ENCODE measurements at places on chromosomes 2 and 18.

DNA sequence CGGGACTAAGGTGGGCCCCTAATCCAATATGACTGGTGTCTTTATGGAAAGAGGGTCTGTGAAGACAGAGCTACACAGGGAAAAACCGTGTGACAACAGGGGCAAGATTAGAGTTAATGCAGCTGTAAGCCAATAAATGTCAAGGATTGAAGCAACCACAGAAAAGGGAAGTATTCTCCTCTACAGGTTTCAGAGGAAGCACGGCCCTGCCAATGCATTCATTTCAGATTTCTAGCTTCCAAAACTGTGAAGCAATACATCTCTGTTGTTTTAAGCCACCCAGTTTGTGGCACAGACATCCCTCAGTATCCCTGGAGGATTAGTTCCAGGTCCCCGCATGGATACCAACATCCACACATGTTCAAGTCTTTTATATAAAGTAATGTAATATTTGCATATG lies 48.8 kb downstream of the SPP2 start:
- DNase-seq: no peak

GRCh38 chr2:37679072-37679695 lies 7.7 kb upstream of the CDC42EP3 start:
- no peak for DNase-seq

DNA sequence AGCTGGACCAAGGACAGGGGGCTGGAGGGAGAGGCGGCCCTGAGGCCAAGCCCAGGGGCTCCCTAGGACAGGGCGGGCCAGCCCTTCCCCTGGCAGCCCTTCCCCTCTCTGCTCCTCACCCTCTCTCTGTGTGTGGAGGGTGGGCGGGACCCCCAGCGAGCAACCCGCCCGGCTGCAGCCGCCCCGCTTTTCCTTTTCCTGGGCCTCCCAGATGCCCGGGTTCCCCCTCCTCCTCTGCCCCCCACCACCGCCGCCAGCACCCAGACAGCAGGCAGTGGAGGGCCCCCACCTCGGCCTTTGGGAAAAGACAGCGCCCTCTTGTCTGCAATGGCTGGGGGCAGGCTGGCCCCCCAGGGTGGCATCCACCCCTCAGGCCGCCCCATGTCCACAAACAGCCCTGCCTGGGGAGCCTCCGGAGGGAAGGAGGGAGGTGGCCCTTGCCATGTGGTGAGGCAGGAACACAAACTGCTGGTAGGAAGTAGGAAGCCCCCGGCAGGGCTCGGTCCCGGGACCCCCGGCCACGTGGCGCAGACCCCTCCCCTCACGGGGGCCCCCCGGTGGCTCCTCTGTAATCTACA lies 135.1 kb upstream of the CTDP1 start:
- no peak for DNase-seq

DNA sequence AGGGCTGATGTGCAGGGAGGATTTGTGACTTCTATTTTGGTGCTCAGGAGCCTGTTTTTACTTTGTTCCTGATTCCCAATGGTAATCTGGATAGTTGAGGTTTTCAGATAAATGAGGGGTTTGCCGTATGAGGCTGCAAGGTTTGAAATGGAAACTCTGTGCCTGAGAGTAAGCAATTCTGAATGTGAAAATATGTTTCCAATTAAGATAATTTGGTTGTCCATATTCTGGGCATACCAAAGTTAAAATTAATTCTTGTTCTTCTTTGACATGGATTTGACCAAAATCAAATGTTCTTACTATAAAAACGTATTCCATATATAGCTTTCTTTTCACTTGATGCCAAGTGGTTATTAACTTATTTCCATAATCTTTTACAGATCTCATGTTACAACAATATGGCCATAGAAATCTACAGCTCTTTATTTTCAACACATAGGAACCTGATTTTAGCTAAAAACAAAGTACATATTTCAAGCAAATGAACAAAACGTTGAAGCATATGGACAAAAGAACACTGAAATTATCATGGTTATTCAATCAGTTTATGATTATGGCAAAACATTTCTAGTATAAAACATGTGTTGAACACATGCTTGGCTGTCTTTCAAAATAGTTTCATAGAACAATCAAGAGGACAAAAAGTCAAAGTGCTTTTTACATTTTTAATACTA lies 63.4 kb upstream of the ARHGAP28 start:
- DNase-seq: no peak

DNA sequence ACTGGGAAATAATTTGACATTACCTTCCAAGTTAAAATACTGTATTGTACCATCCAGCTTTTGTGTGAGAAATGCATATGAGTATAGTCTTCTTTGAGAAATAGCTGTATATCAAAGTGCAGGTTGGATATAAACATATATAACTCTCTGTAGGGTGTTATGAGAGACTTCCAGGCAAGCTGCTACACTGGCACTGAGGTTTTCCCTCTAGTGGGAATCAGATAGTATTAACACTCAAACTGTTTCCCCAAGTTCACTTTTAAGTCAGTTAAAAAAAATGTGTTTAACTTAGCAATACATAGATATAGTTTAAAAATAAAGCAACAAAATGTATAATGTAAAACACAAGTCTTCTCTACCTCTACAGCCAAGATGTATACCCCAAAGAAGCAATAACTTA lies 368.4 kb upstream of the SLC8A1 start:
- no peak for DNase-seq

DNA sequence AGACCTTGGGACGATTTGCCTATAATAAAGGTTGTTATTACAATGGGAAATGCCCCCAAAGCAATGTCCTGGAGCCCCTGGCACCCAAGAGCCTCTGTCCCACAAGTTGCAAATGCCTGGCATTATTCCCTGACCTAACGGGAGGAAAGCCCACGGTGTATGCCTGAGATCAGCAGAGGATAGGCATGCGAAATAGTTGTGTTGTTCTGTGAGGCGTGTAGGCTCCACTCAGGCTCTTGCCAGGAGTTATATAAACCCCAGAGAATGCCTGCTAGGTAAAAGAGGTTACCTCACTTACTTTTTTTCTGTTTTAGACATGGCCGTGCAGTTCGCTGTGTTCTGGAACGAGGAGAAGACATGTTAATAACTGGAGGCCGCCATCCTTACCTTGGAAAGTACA lies 52.1 kb downstream of the AOX1 start:
- DNase-seq: no peak

- no peak for DNase-seq
Observed at GRCh38 chr2:96687266-96687665, 44.7 kb downstream of the FER1L5 start.

GRCh38 chr2:145108361-145108778 lies 588.5 kb upstream of the ZEB2 start:
- DNase-seq: no peak

DNA sequence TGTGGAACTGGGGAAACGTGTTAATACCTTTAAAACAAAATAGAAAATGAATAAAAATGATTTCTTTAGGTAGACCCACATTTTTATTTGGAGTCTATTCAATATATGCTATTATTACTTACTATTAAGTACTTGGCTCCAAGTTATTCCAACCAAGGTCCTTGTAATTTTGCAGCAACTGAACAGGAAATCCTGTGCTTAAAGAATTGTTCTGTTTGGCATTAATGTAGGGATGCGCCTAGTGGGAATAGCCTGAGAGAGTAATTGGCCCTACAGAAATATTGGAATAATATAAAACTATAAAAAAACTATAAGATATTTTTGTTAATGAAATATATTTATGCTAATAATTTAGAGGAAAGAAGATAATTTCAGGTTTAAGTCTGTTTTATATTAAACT lies 22.9 kb upstream of the ZSWIM2 start:
- no peak for DNase-seq

Data from C1 segment of cervical spinal cord (tissue), 14 donors.